ENCODE measurements at places on chromosomes 7 and 10.

GRCh38 chr7:130365511-130366441 lies 14.5 kb upstream of the CPA1 start:
- peak; percentile 95 for DNase-seq

DNA sequence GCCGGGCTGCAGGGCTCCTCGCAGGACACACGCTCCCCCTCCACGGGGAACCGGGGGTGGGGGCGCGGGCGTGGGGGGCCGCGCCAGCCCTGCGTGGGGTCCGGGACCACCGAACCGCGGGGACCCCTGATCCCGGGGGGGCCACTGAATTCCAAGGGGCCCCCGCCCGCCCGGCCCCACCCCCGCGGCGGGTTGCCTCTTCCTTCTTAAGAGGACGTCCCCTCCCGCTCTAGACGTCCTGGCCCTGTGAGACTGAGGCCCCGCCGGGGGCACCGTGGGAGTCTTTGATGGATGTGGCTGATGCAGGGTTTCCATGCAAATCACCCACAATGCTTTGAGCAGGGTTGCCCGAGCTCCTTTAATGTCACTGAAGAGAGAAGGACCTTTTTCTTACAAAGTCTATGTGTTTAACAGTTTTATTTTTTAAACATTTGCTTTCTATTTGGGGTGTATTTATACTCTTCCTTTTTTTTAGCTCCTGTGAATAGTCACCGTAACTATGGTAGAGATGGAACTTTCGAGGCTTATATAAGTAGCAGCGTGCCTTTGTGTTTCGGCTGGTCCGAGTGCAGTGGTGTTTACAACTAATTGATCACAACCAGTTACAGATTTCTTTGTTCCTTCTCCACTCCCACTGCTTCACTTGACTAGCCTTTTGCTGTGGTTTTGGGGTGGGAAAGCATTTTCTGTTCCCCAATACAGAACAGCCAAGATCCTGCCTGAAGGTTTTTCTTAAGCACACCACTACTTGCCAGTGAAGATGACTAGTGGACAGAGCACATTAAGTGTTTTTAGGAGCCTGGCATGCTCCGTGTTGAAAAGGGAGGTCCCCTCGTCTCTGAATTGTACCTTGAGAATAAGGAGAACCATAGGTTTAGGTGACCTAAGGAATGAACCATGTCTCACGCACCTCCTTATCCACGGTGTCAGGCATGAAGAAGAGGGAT lies 44.8 kb downstream of the PDIA4 start:
- DNase-seq: peak; percentile 87

GRCh38 chr7:42372479-42372878 lies 135.5 kb upstream of the GLI3 start:
- DNase-seq: no peak

DNA sequence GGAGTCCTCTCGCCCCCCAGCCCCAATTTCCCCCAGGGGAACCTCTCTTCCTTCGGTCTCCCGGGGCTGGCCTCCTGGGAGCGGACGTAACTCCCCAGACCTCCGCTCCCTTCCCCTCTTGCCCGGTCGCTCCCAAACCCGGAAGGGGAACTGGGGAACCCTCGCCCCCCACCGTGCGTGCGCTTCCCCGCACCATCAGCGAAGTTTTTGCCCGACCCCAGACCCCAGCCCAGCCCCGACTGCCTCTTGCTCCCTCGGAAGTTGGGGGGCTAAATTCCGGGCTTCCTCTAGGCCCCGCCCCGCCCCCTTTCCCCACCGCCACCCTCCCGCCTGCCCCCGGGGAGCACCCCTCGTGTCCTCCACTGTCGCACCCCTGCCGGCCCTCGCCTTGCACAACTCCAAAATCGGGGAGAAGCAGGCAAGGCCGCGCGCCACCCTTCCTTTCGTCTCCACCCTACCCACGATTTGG lies 436 bp downstream of the GNB2 start:
- DNase-seq: peak; percentile 52

- DNase-seq: no peak
Measured at GRCh38 chr7:98232799-98233198, 19.2 kb downstream of the TECPR1 start.

Data from muscle of back (tissue), 13 donors.